ENCODE measurements at places on chromosomes 6 and 20.

GRCh38 chr6:167981916-167982462, 15.5 kb upstream of the KIF25 start:
- no peak for DNase-seq

- DNase-seq = no peak
These were observed 21.7 kb downstream of the VPS52 start for GRCh38 chr6:33249732-33250630.

DNA sequence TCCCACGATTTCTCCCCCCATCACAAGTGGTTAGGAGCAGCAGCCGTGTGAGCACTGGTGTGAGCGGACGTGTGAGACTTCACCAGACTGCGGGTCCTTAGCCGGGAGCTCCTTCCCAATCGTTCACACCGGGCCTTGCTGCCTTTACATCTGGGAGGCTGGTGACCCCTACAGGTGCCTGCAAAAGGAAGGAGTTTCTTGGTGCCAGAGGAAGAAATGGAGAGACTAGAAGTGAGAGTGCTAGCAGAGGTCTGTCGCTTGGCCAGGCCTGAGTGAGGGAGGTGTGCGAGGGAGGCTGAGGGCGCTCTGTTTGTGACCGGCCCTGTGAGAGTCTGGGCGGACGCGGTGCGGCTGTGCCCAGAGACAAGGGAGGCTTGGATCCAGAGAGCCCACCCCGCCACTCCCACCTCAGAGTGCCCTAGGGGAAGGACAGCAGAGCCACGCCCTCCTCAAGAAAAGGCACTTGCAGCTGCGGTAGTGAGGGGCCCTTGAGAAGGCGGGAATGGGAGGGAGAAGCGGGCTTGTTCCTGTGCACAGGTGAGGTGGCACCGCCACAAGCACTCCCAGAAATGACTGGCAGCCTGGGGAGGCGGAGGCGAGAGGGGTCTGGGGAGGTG, 10.0 kb upstream of the ARMC2 start:
- peak; percentile 54 for DNase-seq

- DNase-seq = no peak
These were observed 1084.3 kb upstream of the GJE1 start for GRCh38 chr6:141048451-141048850.

GRCh38 chr6:127249621-127250020, 17.0 kb upstream of the RNF146 start:
- DNase-seq = no peak
